ENCODE measurements at places on chromosomes 7 and 10.

GRCh38 chr10:53579773-53580172, 807.2 kb upstream of the MBL2 start:
- DNase-seq, result no peak

DNA sequence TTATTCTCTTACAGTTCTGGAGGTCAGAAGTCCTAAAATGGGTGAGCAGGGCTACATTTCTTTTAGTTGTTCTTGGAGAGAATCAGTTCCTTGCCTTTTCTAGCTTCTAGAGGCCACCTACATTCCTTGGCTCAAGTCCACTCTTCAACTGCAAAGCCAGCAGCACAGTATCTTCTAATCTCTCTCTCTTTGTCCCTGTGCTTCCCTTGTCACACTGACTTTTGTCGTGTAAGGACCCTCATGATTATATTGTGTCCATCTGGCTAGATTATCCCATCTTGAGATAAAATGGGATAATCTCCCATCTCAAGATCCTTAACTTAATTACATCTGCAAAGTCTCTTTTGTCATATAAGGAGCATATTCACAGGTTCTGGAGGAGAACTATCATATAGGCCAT, 359.0 kb downstream of the ADRA2A start:
- no peak for DNase-seq

DNA sequence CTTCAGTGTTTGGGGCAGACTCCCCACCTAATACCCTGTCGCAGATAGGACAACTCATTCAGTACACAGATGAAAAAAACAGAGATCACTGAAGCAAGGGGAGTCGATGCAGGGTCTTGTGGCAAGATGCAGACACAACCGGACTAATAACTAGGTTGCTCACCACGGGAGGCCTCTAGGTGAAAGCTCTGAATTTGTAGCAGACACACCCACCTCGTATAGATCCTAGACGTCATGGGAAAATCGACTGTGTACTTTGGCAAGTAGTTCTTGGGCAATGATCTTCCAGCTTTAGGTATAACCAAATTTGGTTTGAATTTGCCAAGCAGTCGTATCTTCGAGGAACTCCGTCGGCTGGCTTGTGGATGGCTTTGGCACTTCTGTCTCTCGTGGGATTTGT, 88.1 kb downstream of the TCF7L2 start:
- no peak for DNase-seq

- DNase-seq, result no peak
Observed at GRCh38 chr10:132388891-132389432, 8.0 kb upstream of the PWWP2B start.

- DNase-seq, result no peak
Observed at GRCh38 chr7:112019932-112020331, 186.3 kb downstream of the DOCK4 start.

DNA sequence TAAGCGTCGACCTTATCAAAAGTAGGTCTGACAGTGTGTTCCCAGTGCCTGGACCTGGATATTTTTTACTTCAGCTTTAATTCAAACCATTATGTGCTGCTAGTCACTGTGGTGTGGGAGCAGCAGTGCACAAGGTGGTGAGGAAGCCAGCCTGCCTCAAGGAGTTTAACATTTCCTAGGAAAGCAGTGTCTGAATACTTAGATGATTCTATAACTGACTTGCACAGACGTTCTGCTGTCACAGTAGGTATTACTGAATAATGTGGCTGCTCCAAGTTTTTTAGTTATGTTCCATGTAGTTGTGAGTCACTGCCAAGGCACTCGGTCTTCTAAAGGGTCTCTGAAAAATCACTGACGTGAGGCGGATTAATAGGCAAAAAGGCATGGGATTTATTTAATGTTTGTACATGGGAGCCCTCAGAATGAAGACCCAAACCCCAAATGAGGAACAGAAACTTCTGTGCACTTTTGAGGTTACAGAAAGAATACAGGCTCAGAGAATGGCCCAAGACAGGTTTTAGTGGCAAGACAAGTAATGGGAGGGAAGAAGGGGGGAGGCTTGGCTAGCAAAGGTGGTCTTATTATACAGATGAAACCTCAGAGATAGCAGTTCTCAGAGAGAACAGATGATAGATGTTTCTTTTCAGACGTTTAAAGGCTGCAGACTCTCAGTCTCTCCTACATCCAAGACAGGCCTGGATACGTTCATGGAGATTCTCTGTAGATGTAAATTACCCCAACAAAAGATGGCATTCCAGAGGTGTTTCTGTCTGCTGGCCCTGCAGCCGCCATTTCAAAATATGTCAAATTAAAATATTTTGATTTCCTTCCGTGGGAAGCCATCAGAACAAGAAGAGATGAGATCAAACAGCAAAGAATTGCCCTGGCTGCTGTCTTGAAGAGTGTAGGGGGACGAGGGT, 209.3 kb downstream of the SDK1 start:
- DNase-seq, result no peak

- no peak for DNase-seq
Observed at GRCh38 chr7:151411551-151411950, 1.7 kb upstream of the WDR86 start.

- DNase-seq, result no peak
Observed at GRCh38 chr10:110698340-110698739, 54.2 kb downstream of the RBM20 start.
